AG08395 (cell line): ENCODE measurements at places on chromosomes 2 and 18.

- DNase-seq: no peak
Observed at GRCh38 chr2:60312618-60313017, 240.8 kb downstream of the BCL11A start.

- no peak for DNase-seq
Observed at GRCh38 chr2:233430081-233430480, 75.8 kb downstream of the DGKD start.

DNA sequence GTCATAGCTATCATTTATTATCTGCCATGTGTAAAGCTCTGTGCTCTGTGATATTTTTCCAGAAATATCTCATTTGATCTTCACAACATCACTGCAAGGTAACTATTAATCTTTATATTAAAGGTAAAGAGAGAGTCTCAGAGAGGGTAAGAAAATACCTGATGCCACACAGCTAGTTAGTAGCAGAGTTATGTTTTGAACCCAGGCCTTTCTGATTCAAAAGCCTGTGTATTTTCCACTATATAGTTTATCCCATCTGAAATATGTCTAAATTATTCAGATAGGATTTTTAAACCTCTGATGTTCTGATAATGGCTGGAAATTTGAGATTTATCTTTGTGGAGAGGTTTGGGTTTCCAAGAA lies 10.1 kb downstream of the INPP1 start:
- no peak for DNase-seq

GRCh38 chr18:77111449-77111848 lies 21.1 kb downstream of the MBP start:
- no peak for DNase-seq

DNA sequence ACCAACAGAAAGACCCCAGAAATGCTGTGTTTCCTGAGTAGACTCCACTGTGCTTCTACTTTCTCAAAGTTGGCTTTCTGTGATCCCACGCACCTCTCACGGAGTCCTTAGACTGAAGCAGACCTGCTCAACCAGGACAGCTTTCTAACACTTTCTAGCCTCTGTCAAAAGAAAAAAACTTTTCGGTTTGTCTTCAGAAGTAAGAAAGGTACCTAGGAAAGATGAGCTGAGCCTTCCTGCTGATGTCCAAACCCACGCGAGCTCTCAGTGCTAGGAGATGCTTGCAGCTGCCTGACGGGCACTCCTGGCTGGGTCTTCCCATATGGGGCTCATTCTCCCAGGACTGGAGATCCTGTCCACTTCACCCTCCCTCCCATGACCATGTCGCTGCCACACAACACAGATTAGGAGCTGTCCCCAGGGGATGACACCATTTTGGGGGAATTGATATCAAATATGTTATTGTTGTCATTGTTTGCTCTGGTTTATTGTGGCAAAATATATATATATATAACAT lies 49.2 kb upstream of the DAPL1 start:
- DNase-seq: no peak

- peak; percentile 53 for DNase-seq
Observed at GRCh38 chr2:145623136-145623535, 1103.2 kb upstream of the ZEB2 start.

- peak; percentile 50 for DNase-seq
Observed at GRCh38 chr2:157480182-157480961, 36.5 kb upstream of the CYTIP start.

DNA sequence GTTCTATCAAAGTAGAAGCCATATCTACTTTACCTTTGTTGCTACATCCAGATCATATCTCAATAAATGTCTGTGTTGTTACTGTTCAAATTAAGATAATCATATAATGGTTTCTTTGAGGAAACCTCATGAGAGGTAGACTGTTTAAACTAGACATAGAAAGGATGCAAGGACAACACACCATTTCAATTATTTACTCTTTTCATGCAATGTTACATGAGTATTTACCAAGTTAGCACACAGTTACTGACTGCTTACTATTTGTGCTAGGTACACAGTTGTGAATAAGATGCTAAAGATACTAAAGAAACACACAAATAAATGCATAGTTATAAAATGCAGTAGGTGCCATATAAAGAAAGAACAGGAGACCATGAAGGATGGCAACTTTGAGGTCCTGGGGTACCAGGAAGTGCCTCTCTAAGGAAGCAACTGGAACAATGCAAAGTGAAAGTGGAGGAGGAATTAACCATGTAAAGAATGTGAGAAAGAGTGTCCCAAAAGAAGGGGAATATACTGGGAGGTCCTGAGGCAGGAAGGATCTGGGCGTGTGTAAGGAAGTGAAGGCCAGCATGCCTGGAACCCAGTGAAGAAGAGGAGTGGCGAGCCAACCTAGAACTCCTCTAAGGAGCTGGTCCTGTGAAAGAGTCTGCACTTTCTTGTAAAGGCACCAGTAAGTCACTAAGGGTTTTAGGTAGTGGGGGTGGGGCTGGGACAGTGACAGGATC lies 39.4 kb downstream of the RBMS1 start:
- DNase-seq: no peak

DNA sequence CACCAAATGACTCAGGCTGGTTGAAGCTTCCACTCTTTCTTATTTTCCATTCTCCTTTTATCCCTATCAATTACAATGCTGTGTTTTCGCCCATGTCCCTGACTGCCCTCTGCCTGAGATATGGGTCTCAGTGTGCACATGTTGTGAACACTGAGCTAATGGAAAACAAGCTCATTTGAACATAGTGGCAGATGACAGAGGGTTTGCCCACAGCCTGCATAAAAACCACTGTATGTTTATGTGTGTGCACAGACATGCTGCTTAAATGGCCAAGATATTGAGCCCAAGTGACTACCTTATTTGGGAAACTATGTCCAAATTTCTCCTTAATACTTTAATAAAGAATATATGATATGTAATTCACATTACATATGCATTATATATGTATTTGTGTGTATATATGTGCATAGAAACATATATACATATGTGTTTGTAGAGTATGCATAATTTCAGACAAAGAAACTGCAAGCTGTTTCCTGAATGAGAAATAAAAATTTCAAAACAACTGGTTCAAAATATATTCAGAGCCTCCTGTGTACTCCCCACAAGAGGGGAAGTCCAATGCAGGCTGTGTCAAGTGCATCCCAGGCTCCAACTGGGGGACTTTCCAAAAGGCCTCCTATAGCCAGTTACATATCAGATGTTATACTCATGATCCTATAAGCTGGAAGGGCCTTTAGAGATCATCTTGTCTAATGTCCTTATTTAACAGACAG lies 92.7 kb upstream of the CD302 start:
- DNase-seq: no peak

DNA sequence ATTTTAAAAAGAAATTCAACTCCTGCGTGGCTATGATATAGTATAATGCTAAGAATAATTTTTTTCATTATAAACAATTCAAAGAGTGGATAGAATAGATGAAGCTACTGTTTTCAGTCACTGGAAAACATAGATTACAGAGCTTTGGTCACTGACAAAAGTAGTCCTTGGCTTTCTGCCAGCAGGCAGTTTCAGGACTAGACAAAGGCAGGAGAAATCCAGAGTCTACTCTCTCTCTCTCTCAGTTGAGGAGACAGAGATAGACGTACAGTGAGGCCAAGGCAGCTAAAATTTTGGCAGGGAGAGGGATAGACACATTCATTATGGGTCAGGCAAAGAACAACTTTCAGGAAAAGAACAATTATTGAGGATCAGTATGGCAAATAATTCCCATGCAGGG lies 491.4 kb upstream of the CRIM1 start:
- DNase-seq: no peak

DNA sequence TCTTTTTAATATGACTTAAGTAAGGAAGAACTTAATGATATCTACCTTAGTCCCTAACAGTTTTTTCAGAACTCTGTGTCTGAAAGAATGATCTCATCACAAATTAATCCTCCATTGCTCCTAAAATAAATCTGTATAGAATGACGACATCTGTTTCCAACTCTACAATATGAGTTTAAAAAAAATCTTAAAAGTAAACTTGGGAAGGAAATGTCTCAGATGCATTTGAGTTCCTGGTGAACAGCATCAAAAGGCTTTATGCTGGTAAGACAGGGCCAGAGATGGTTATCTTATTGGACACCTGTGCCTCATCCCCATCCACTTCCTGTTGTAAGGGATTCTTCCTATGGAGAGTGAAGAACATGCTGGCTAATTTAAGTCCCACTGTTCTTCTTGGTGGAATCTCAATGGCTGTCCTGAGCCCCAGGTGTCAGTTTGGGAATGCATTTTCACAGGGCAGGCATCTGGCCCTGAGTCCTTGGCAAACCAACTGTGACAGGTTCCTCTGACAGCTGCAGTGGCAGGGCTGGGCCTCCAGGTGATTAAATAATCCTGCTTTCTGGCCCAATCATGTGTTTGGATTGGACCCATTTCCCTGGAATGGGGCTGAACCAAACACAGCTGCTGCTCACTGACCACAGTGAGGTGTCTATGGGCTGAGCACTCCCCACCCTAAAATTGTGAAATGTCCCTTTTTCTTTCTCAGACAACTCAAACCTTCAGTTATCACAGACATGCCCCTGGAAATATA lies 12.9 kb upstream of the NCKAP5 start:
- DNase-seq: no peak

- DNase-seq: no peak
Observed at GRCh38 chr18:78778651-78779050, 201.0 kb upstream of the SALL3 start.

DNA sequence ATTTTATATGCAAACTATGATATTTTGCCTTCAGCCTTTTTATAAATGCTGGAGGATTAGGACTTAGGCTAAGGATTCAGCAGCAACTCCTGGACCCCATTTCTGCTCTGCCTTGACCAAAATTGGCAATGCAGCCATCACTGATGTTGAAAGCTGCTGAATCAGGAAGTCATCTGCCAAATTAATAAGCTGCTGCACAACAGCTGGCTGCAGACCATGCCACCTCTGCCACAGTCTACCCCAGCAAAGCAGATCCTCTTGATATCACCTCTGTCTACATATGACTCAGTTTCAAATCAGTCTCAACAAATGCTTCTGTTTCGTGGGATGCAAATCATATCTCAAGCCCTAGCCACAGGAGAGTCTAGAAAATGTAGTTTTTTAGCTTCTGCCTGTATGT lies 7.1 kb upstream of the SOS1 start:
- DNase-seq: peak; percentile 10

DNA sequence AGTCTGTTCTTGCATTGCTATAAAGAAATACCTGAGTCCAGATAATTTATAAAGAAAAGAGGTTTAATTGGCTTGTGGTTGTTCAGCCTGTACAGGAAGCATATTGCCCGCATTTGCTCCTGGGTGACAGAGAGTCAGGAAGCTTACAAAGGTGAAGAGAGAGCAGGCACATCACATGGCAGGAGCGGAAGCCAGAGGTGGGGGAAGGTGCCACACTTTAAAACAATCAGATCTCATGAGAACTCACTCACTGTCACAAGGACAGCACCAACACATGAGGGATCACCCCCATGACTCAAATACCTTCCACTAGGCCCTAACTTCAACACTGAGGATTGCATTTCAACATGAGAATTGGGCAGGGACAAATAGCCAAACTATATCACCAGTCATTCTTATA lies 124.8 kb upstream of the COL5A2 start:
- DNase-seq: no peak

DNA sequence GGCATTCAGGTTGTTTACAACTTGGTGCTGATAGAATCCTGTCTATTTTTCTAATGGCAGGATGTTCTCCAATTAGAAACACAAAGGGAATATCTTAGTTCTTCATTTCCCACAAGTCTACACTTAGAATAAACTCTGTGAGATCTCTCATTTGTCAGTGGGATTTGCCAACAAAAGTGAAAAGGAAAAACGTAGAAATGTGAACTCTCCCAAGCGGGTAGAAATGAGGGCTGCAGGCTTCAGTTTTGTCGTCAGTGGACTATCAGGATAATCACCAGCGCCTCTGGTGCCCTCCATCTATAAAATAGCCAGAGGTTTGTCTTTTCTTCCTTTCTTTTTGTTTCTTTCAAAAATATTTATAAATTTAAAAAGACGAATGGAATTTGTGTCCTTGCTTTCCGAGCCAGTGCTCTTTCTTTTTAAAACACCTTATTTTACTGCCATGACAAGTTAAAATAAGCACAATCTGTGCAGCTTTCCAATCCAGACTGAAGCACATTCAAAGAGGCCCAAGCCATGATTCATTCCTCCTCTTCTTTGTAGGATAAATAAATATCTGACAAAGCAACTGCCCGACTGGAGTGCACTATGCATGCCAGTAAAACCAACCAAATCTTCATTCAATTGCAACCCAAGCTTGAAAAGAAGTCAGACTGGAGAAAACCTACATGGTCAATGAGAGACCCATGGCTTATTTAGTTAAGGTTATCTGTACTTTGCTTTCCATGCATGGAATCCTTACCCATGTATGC lies 185.8 kb downstream of the ANKRD44 start:
- no peak for DNase-seq

GRCh38 chr2:217206016-217206725 lies 346.3 kb upstream of the TNP1 start:
- DNase-seq: no peak

DNA sequence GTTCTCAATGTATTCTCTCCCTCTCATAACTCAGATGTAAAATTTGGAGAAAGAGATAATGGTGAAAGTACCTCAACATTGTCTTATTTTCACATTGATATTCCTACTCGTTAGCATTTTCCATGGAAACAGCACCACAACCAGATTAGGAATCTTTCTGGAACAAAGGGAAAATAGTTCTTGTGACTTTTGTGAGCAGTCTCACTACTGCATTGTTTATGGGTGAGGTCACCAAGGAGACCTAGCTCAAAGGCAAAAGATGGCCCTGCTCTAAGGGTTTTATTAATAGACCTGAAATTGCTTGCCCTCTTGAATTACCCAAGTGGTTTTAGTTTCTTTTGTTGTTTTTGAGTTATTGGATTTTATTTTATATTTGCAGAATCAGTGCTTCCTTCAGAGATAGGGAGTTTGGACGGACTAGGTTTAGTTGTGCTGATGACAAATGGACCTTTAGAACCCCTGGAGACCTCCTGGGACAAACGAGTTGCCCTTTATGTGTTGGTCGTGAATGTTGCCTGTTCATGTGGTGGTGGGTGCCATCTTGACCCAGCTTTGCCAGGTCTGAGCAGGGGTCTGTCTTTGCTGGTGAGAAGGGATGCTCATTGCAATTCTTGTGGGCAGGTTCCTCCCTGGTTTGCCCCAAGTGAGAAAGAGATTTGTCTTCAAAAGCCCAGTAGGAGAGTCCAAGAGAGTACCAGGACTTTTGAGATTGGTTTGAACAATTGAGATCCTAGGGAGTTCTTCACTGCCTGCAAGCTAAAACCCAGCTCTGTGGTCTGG lies 58.1 kb downstream of the INPP4A start:
- peak; percentile 82 for DNase-seq

DNA sequence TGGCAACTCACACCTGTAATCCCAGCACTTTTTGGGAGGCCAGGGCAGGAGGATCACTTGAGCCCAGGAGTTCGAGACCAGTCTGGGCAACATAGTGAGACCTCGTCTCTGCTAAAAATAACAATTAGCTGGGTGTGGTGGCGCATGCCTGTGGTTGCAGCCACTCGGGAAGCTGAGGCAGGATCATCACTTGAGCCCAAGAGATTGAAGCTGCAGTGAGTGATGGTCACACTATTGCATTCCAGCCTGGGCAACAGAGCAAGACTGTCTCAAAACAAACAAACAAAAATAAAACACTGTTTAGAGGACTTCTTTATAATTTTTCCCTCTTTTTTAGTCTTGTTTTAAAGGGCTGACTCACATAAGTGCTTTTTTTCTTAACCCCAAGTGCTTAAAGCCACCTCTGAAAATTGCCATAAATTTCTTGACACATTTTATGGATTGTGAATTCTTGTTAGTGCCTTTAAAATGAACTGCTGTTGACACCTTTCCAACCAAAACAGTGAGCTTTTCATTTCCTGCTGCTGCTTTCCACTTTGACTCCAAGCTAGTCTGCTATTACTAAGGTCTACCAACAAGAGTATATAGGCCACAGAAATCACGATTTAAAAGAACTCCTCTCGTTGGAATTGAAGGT lies 41.7 kb downstream of the CYP20A1 start:
- DNase-seq: peak; percentile 30

GRCh38 chr2:70983506-70984227 lies 5.2 kb downstream of the ANKRD53 start:
- no peak for DNase-seq
